ENCODE measurements at places on chromosomes 12 and 14. TPM values are rescaled to one million over a fixed set of nuclear protein-coding genes. Genes with fewer than 3 reads are reported as not detected.

DNA sequence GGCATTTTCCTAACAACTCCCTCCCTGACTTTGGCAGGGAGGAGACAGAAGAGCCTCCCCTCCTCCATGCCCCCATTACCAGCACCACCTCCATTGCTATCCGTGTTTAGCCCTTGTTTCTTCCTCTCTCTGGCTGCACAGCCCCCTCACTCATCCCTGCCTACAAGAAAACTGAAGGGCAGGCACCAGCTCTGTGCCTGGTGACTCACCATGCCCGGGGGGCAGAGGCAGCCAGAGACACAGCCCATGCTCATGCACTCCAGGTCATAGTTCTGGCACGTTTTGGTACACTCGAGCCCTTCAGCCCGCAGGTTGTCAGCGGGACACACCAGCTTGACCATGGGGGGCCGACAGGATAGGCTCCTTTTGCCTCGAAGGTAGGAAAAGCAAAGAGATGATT lies 80.4 kb downstream of the VWF start:
- DNase-seq: no peak

DNA sequence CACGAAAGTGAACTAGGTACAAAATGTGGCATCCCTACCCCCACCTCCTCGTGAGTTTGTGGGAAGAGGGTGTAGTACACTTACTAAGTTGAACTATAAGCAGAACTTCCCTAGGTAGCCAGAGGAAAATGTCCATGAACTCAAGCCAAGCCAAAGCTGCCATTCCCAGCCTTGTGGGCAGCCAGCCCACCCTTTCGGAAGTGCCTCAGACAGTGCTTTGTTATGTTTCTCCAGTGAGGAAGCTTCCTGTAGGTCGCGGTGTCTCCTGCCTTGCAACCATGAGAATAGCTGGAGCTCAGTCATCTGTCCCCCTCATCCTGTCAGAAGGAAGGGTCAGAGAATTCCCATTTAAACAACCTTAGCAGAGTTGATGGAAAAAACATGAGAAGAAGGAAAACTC lies 266.9 kb downstream of the DUSP6 start:
- peak; percentile 57 for DNase-seq

GRCh38 chr14:105141026-105141425 lies 27.6 kb downstream of the JAG2 start:
- peak; percentile 15 for DNase-seq

- DNase-seq: no peak
These were observed 26.4 kb upstream of the BATF start for GRCh38 chr14:75495882-75496281.

DNA sequence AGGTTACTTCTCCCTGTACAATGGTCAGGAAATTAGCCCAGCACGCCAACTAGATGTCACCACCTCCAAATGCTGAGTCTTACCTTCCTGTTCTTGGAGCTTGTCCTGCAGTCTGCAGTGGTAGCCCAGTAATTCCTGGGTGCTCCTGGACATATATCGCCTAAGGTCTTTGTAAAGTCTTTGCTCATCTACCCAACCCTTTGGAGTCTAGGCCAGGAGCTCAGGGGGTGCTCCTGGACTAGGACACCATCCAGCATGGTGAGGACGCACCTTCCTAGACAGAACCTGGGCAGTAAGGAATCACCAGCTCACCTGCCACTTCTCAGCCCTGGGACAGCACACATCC lies 569 bp downstream of the SERPINA10 start:
- DNase-seq: no peak

POTEG gene
- not detected for total RNA-seq

All from Right ventricle myocardium inferior (tissue), 1 donor.